ENCODE measurements at places on chromosomes 2 and 18. TPM values are rescaled to one million over a fixed set of nuclear protein-coding genes. Genes with fewer than 3 reads are reported as not detected.

Gene ANKRD30BL
- total RNA-seq = not detected

Gene GALR1
- total RNA-seq = not detected

Gene SP100
- 42.9 TPM for total RNA-seq

Gene PLEKHH2
- total RNA-seq = 1.3 TPM

Gene RASGRP3
- total RNA-seq = not detected
